Stimulated activated CD8-positive, alpha-beta memory T cell treated with anti-CD3 and anti-CD28 coated beads, Interleukin-2, amount 100 ng/mL, for 48 hours (primary cell): ENCODE measurements at places on chromosomes 3 and 15.

DNA sequence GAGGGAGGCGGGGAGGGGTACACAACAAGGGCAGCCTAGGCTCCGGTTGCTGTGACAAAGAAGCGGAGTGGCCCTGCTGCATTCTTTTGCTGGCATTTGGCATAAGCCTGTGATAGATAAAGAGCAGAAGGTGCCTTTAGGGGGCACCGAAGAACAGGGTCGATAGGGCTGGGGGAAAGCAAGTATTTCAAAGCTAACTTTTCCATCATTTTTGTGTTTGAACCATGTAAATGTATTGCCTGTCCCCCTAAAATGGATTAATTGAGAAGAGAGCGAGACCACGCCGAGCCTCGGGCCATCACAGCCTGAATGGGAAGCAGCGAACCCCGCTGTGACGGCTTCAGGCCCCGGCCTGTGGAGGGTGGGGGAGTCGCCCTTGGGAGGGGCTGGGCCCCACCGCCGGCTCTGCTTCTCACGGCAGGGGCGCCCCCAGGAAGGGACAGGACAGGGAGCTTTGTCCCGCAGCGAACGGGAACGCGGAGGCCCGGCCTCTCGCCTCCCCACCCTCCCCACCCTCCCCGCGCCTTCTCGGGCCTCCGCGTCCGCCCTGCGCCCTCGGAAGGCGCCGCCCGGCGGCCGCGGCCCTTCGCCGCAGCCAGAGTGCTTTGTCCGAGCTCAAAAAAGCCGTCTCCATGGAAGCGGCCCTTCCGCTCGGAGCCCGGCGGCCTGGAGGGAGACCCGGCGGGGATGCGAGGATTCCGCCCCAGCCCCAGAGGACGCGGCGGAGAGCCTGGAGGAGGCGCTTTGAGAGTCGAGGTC is 32.4 kb upstream of the ALDH1L1 start:
- no peak for DNase-seq

DNA sequence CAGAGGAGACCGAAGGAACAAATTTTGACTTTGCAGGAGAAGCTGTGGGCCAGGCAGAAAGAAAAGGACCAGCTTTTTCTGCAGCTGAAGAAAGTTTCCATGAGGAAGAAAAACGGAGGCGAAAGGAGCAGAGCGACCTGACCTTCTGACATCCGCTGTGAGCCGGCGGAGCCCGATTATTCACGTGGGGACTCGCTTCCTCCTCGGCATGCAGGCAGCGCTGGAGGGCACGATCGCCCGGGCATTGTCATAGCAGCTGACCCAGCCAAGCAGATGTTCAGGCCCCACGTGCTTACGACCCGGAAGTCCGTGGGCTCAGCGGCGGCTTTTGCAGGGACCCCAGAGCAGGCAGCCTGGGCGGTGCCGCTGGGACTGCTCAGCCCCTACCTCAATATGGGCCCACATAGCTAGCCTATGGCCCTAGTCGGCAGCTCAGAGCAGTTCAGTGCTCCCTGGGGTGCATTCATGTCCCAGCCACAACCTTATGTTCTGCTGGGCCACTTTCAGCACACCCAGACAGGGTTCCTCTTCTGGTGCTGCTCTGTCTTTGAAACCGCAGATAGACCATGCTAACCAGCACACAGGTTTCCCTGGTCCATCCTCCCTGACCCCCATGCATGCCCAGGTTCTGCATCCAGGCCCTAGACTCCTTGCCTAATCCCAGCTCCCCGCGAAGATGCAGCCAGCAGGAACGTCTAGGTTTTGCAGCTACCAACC is 10.5 kb upstream of the EIF4A2 start:
- peak; percentile 63 for DNase-seq

- no peak for DNase-seq
Measured at GRCh38 chr15:89812011-89812846, 2.4 kb downstream of the ANPEP start.

GRCh38 chr3:50491023-50491422 is 12.4 kb downstream of the CACNA2D2 start:
- no peak for DNase-seq

- DNase-seq = no peak
Measured at GRCh38 chr15:63663906-63664305, 66.7 kb downstream of the FBXL22 start.

DNA sequence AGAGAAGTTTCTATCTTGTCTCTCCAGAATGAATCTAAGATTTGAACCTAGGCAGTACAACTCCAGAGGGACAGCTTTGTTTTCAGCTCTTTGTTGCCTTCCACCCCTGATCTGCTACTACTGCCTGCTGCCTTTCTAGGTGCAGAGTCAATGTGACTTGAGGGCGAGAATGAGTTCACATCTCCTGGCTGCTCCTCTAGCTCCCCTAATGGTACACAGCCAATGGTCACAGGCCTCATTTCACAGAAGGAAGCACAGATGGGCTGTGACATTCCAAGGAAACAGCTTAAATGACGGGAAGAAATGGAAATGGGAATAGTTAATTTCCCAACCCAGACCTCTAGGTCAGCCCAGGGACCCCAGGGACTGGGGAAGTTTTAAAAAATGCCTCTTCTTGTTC is 32.4 kb downstream of the FAM43A start:
- DNase-seq = no peak

GRCh38 chr3:106184540-106185457 is 316.0 kb upstream of the CBLB start:
- DNase-seq = no peak
